Retinal pigment epithelial cell (primary cell): ENCODE measurements at places on chromosomes 3 and 15.

- DNase-seq, result no peak
Observed at GRCh38 chr3:53921296-53921695, 29.6 kb upstream of the SELENOK start.

DNA sequence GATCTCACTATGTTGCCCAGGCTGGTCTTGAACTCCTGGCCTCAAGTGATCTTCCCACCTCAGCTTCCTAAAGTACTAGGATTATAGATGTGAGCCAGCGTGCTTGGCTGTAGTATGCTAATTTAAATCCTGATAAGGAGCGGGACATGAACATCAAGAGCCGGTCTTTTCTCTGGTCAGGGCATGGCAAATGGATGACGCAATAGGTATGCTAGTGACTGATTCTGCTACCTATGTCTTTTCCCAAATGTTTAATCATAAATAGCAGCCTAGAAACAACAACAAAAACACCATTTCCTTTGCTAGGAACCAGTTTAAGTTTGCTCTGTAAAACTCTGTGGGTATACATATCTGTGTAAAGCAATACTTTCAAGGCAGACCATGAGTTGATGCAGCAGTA is 64.7 kb downstream of the STARD9 start:
- DNase-seq, result no peak

DNA sequence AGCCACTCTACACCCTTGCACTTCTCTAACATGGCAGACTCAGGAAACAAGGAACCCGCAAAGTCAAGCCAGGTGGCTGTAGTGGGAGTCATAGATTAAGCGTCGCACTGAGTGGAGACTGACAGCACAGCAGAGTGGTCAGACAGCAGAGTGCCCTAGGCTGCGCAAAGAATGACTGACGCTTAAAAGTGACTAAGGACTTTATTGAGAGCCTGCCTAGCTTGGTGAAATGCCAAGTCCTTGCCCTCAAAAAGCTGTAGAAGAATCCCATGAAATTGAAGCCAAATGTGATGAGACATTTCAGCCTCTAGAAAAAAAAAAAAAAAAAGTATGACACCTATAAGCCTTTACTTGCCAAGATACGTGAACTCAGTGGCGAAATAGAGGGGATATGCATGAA is 30.2 kb downstream of the NCEH1 start:
- no peak for DNase-seq

DNA sequence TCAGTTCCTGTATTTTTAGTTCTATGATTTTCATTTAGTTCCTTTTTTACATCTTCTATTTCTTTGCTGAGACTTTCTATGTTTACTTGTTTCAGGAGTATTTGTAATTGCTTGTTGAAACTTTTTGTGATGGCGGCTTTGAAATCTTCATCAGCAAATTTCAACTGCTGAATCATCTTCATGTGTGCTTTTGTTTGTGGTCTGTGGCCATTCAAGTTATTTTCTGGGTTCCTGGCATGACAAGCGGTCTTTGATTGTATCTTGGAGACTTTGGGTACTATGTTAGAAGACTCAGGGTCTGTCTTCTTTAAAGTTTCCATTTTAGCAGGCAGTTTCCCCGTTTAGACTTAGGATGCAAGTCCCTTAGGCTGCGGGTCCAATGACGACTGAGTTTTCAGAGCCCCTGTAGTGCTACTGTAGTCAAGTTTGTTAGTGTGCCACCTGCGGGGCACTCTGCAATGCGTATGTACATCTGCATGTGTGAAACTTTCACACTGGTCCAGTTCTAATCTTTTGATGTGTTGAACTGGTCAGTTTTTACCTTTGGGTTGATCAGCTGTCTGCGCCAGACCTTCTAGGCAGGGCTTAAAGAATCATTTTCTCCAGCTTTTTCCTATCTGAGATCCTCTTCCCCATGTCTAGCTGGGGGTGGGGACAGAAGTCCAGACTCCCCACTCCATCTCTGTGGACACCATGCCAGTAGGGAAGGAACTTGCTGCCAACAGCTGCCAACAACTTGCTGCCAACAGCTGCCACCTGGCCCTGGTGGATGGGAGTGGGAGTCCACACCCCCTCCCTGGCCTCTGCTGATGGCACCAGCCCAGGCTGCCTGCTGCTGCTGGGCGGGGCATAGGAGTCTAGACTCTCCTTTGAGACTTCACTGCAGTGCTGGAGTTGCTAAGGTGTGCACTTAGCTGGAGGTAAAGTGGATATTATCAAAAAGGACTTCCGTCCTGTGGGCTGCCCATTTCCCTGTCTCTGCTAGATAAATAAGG is 190.9 kb downstream of the TJP1 start:
- DNase-seq, result no peak

DNA sequence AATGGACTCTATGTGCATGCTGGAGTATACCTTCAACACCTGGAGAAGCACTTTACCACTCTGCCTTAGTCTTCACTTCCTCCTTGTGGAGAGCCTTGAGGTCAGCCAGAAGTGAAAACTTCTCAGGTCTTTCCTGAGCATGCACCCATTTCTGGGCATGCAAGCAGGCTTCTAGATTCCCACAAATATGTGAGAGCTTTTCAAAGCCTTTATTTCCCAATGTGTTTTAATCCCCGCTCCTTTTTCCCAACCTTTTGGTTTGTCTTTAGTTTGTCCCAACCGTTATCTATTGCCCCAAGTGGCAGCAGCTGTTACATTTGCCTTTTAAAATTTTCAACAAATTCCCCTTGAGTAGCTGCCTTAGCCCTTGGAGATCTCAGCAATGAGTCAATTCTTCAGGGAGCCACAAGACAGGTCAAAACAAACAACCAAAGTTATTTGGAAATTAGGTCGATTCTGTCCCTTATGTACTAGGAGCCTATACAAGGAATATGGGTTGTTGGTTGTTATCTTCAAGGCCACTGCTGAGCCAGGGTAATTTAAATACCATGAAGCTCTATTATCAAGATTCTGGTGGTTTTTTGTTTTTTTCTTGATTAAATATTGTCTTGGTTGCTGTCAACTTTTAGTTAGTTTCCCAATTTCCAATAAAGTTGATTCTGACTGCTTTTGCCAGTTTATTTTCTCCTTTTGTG is 44.4 kb downstream of the LSM3 start:
- no peak for DNase-seq

- no peak for DNase-seq
Observed at GRCh38 chr15:66588537-66588936, 22.7 kb upstream of the LCTL start.

GRCh38 chr3:152252755-152253154 is 16.0 kb upstream of the MBNL1 start:
- DNase-seq, result no peak

DNA sequence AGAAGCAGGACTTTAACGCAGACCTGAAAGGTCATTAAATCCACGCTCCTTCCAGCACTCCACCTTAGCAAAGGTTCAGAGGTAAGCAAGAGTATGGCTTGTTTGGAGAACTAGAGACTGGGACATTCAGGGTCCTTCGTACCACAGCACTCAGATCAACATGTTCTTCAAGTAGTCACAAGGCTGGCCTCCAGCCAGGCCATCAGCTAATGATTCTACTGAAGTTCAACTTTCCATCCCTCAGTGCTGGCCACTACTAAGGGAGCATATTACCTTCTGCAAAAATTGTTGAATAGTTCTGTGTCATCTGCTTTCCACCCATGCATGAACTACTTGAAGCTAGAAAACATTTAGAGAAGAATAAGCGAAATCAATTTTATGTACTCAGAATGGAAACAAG is 17.6 kb downstream of the CD200R1L start:
- DNase-seq, result no peak

DNA sequence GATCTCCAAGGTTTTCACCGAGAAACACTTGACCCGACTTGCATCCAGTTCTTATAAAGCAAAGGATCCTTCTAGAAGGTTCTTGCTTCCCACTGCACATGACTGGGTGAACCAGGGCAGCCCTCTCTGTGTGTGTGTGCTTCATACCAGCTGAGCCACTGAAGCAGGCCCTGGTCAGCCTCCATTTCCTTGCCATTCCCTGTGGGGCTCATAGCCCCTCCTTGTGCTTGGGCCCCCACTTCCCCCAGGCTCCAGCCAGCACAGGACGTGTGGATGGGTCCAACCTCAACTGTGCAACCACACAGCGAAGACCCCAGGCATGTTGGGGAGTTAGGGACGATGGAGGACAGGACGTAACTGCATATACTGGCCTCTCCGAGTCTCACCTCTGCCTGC is 15.5 kb downstream of the KLF15 start:
- no peak for DNase-seq

GRCh38 chr3:5301651-5302297 is 114.3 kb downstream of the EDEM1 start:
- peak; percentile 6 for DNase-seq
